Mesothelial cell of epicardium (in vitro differentiated cells): ENCODE measurements at places on chromosomes 6 and 20. TPM values are rescaled to one million over a fixed set of nuclear protein-coding genes. Genes with fewer than 3 reads are reported as not detected.

NXT1 gene
- 23.7 to 25.5 TPM (median 24.8 TPM) in 3 replicates for total RNA-seq

- H3K27me3 ChIP-seq, result peaks cover 62% of the 10 kb centered on the region
- H3K4me3 ChIP-seq, result peak within 1 kb of the TSS; percentile 91
- peak within 1 kb of the TSS; percentile 81 for H3K27ac ChIP-seq
Observed at GRCh38 chr20:31869942-31870725, at the start of the genes DUSP15 and TTLL9. TSS of gene DUSP15 (minus strand) at chr20:31870527. CDS start at chr20:31870337, 190 bp downstream. TSS of gene TTLL9 (plus strand) at chr20:31870634. CDS start at chr20:31871127, 493 bp downstream.

TP53TG5 gene
- 0.47 to 0.69 TPM in 2 of 3 replicates, not detected in the other for total RNA-seq

GRCh38 chr20:43690943-43691598 lies 24.2 kb downstream of the MYBL2 start:
- DNase-seq, result no peak
- no peaks in the 10 kb centered on the region for H3K27me3 ChIP-seq
- H3K36me3 ChIP-seq, result no peaks in the 10 kb centered on the region

DNA sequence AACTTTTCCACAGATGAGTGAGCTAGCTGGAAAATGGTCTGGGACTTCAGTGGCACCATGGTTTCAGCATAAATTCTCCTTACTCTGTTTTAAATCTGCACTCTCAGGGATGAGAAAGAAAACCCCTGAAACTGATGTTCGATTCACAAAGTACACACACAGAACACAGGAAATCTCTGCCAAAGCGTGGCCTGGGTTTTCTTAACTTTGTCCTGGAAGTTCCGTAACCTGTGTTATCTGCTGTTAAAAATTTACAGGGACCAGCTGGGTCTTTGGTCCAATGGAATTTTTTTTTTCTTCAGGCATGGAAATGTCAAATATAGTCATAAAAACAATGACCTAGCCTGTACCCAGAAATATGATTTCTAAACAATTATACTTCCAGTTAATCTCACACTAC lies 7.3 kb downstream of the SCML4 start:
- H3K27ac ChIP-seq, result no peak overlapping the region
- H3K4me3 ChIP-seq, result no peak overlapping the region
- H3K27me3 ChIP-seq, result peaks cover 31% of the 10 kb centered on the region
- no peak for DNase-seq

DNA sequence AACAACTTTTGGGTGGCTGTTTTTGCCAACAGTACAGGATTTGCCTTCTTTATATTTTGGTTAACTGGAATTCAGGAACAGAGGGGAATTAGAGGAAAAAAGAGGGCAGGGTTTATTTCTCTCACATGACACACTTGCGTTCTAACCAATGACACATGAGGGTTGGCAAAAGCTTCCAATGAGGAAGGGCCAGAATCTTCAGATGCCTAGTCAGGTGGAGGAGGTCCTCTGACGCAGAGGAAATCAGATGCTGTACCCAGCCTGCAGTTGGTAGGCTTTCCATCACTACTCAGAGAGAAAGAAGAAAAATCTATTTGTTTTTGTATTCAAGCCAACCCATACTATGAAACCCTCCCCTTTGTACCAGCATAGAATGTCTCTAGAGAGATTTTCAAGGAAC lies 20.8 kb downstream of the TM9SF4 start:
- no peak for DNase-seq
- H3K27me3 ChIP-seq, result no peaks in the 10 kb centered on the region
- H3K4me1 ChIP-seq, result peaks cover 8% of the 10 kb centered on the region
- no peak overlapping the region for H3K27ac ChIP-seq

- peaks cover 1% of the 10 kb centered on the region for H3K27me3 ChIP-seq
- H3K36me3 ChIP-seq, result no peaks in the 10 kb centered on the region
- no peak overlapping the region for H3K4me3 ChIP-seq
- DNase-seq, result no peak
- H3K27ac ChIP-seq, result no peak overlapping the region
Observed at GRCh38 chr6:112086744-112087135, 542 bp downstream of the TUBE1 start.

DNA sequence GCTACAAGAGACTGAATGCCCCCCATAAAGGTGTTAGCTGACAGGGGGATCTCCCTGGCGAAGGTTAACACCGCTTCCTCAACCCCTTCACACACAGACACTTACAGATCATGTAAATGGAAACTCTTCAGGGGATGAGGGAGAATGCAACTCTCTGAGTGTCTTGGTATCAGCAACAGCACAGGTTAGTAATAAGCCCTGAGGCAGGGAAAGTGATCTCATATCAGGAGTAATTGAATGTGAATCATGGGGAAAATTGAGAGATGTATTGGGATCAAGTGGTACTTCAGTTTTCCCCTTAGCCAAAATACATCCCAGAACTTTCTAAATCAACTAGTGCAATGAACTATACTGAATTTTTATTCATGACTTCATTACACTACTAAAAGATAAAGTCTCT lies 23.8 kb downstream of the OR2J3 start:
- peaks cover 45% of the 10 kb centered on the region for H3K27me3 ChIP-seq
- H3K4me3 ChIP-seq, result no peak overlapping the region
- no peak overlapping the region for H3K27ac ChIP-seq
- no peak for DNase-seq
- no peaks in the 10 kb centered on the region for H3K36me3 ChIP-seq

CGA gene
- total RNA-seq, result not detected in 3 replicates

DNA sequence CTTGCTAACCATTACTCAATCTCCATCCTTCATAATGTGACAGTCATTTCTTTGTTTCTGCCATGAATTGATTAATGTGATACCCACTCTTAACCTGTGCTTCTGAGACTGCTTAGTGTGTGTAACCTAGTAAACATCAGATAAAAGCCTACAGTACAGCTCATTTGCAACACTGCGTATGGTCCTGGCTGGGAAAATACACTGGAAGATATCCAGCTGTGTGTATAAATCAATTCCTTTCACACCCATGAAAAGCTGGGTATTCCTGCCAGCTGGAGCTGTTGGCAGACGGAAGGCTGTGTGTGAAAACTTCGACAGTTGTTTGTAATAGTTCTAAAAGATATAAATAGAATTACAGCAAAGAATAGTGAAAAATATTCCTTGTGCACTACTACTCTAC lies 509.2 kb downstream of the FRK start:
- H3K27ac ChIP-seq, result no peak overlapping the region
- DNase-seq, result no peak
- no peaks in the 10 kb centered on the region for H3K36me3 ChIP-seq
- no peak overlapping the region for H3K4me3 ChIP-seq
- no peaks in the 10 kb centered on the region for H3K4me1 ChIP-seq

COX4I2 gene
- 0.34 TPM in 1 of 3 replicates, not detected in the others for total RNA-seq

DNA sequence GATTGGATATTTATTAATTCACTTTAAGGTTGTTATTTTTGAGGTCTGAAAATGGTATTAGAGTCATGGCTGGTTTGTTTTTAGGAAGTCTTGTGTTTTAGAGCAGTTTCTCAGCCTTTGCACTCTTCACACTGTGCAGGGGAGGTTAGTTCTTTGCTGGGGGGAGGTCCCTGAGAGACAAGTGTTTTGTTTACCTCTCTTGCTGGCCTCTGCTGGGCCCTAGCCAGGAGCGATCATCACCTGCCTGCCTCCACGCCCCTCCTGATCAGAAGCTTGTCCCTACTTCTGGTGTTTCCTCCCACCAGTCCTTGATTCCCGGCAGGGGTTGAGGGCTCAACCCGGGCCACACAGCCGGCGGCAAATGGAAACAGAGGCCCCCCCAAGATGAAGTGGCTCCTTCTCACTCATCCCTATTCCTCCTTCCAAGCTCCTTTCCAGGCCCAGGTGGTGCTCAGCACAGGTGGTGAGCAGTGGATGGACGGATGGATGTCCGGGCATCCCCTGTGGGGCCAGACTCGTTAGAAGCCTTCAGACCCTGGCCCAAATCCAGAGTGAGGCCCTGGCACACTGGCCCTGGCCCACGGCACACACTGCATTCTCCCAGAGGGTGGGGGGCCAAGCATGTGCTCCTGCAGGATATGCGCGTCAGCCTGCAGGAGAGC lies 51.3 kb downstream of the GRM4 start:
- H3K27me3 ChIP-seq, result peaks cover 18% of the 10 kb centered on the region
- no peak overlapping the region for H3K27ac ChIP-seq
- no peak overlapping the region for H3K4me3 ChIP-seq
- DNase-seq, result no peak
- no peaks in the 10 kb centered on the region for H3K4me1 ChIP-seq

WFDC10B gene
- total RNA-seq, result not detected in 3 replicates

NKAPL gene
- total RNA-seq, result not detected in 3 replicates

HCK gene
- not detected in 3 replicates for total RNA-seq

DNA sequence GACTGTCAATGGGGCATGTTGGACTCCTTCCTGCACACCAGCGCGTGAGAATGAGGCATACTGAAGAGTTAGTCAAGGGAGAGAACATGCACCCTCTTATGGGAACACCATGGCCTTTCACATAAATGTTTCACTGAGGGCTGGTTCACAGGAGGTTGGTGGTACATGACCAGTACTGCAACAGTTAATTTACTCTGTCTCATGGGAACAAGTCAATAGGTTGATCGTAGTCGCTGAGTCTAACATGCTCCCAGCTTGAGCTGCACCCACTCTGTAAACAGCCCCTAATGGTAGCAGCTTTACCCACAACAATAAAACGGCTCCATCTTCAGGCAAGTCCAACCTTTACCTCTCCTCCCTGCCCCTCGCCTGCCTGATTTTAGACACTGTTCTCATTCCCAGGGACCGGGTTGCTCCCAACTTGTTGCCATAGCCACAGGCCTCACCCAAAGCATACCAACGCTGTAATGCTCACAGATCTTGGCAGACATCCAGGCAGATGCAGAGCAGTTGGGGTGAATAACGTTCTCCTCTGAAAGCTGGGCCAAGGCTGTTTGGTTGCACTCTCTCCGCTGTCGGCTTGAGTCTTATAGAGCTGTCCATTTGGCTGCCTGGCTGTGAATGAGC lies 111.3 kb downstream of the LY86 start:
- peak; percentile 82 for DNase-seq
- H3K4me1 ChIP-seq, result peaks cover 57% of the 10 kb centered on the region
- no peak overlapping the region for H3K4me3 ChIP-seq

ZBTB46 gene
- 11.3 to 11.6 TPM (median 11.6 TPM) in 3 replicates for total RNA-seq

SRPK1 gene
- 70.2 to 71.9 TPM (median 71.0 TPM) in 3 replicates for total RNA-seq

PDYN gene
- not detected in 3 replicates for total RNA-seq

- no peak overlapping the region for H3K4me3 ChIP-seq
- DNase-seq, result no peak
- no peaks in the 10 kb centered on the region for H3K27me3 ChIP-seq
- peaks cover 3% of the 10 kb centered on the region for H3K4me1 ChIP-seq
- H3K36me3 ChIP-seq, result no peaks in the 10 kb centered on the region
Observed at GRCh38 chr6:145147981-145148749, 587.2 kb downstream of the EPM2A start.

TENT5A gene
- total RNA-seq, result 9.8 to 11.5 TPM (median 10.9 TPM) in 3 replicates

DNA sequence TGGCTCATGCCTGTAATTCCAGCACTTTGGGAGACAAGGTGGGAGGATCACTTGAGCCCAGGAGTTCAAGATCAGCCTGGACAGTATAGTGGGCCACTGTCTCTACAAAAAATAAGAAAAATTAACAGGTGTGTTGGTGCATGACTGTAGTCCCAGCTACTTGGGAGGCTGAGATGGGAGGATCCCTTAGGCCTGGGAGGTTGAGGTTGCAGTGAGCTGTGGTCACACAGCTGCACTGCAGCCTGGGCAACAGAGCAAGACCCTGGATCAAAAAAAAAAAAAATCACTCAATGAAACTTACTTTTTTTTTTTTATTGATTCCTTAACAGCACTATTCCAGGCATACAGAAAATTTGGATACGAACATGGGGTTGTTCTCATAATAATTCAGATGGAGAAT lies 14.0 kb downstream of the CDKAL1 start:
- no peaks in the 10 kb centered on the region for H3K27me3 ChIP-seq
- peaks cover 40% of the 10 kb centered on the region for H3K36me3 ChIP-seq
- no peak overlapping the region for H3K4me3 ChIP-seq
- peaks cover under 1% of the 10 kb centered on the region for H3K4me1 ChIP-seq

DNA sequence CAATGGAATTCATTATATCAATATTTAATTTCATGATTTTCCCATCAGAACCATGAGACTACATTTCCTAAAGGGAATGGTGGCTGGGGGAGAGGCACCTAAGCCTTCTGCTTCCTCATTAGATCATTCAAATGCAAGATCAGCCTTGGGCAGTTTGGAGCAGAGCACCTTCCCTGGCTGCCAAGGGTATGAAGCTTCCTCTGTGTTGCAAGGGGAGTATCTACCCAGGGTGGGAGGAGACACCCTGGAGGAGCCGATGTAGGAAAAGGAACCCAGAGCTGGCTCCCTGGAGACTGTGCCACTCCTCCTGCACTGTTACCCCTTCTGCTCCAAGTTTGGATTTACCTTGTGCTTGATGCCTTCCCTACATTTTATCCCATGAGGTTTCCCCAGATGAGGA lies 299.7 kb upstream of the PRDM1 start:
- H3K36me3 ChIP-seq, result no peaks in the 10 kb centered on the region
- H3K4me3 ChIP-seq, result no peak overlapping the region
- H3K27me3 ChIP-seq, result peaks cover 11% of the 10 kb centered on the region
- H3K4me1 ChIP-seq, result no peaks in the 10 kb centered on the region

- peak overlapping the region; percentile 42 for H3K4me3 ChIP-seq
- H3K27me3 ChIP-seq, result peaks cover 43% of the 10 kb centered on the region
- no peaks in the 10 kb centered on the region for H3K36me3 ChIP-seq
Observed at GRCh38 chr6:5086294-5086890, 1.3 kb downstream of the PPP1R3G start.

SLPI gene
- not detected in 3 replicates for total RNA-seq

DNA sequence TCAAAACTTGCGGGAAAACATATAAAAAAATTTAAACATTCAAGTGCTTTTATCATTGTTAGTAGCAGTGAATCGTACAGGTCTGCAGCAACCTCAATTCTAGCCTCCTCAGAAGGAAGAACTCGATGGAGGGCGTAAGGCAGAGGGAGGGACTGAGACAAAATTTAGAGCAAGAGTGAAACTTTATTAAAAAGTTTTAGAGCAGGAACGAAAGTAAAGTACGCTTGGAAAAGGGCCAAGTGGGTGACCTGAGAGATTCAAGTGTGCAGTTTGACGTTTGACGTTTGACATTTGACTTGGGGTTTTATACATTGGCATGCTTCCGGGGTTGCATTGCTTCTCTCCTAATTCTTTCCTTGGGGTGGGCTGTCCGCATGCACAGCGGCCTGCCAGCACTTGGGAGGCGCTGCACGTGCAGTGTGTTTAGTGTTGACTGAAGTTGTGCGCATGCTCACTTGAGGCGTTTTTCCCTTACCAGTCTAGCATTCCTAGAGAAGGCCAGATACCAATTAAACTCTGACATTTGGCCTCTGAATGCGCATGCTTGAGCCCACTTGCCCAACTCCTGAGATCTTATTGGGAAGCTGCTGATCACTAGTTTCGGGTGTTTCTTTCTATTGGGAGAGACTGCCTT lies 82.6 kb downstream of the TBX18 start:
- peaks cover 3% of the 10 kb centered on the region for H3K27me3 ChIP-seq
- no peaks in the 10 kb centered on the region for H3K36me3 ChIP-seq
- no peaks in the 10 kb centered on the region for H3K4me1 ChIP-seq
- no peak for DNase-seq

TRAPPC3L gene
- 1.7 to 2.3 TPM (median 2.1 TPM) in 3 replicates for total RNA-seq

- no peaks in the 10 kb centered on the region for H3K36me3 ChIP-seq
- no peak for DNase-seq
- H3K27ac ChIP-seq, result no peak overlapping the region
- H3K4me3 ChIP-seq, result no peak overlapping the region
- peaks cover 38% of the 10 kb centered on the region for H3K27me3 ChIP-seq
Observed at GRCh38 chr20:46261456-46262253, 46.6 kb downstream of the CDH22 start.

ADTRP gene
- total RNA-seq, result 3.4 to 4.0 TPM (median 3.8 TPM) in 3 replicates

- H3K4me3 ChIP-seq, result no peak overlapping the region
- no peak for DNase-seq
- peaks cover 11% of the 10 kb centered on the region for H3K4me1 ChIP-seq
- H3K27ac ChIP-seq, result no peak overlapping the region
Observed at GRCh38 chr20:22696759-22697158, 112.4 kb upstream of the FOXA2 start.

BPIFB4 gene
- total RNA-seq, result not detected in 3 replicates
